ENCODE measurements at places on chromosomes 6 and 20.

DNA sequence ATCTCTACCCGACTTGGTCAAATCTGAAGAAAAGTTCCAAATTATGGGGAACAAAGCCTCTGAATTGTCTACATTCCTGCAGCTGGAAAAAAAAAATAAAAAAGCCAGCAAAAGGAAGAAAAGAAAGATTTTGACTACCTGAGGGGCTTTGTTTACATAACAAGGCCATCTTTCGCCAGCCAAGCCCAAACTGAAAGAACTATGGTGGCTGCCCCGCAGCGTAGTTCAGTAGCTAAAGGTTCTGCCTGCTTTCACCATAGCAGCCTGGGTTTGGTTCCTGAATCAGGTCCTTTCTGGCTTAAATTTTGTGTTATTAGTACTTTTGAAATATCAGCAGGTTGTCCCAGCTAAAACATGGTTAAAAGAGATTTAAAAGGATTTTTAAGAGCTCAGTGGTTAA lies 35.4 kb downstream of the ZNF133 start:
- no peak for DNase-seq

DNA sequence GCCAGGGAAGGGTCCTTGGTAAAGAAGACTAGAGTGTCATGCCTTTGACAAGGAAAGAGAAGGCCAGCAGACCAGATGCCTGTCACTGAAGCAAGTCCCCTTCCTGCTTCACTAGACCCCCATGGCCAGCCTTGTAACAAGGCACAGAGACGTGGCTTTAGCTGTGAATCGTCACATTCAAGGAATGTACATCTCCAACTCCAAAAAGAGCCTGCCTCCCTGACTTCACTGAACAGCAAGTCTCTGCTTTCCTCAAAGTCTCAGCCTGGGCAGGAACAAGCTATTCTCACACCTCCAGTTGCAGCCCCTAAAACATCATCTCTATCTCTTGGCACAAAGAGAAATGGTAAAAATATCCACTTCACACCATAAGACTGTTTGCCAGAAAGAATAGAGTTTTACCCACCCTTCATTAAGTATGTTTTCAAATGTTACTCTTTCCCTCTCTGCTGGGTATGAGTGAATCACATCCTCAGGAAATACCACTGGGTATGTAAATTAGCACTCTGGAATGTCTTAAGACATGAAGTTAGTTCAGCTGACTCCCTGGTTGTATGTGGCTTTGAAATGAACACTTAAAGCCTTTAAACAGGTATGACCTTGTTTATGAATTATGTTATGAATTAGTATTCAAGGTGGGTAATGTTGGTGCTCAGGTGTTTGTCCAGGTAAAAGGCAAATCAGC lies 46.4 kb upstream of the NT5E start:
- peak; percentile 75 for DNase-seq

- DNase-seq: no peak
These were observed 7.5 kb upstream of the GGTLC1 start for GRCh38 chr20:23995905-23996666.

- no peak for DNase-seq
These were observed 97.8 kb downstream of the NKAIN2 start for GRCh38 chr6:123901436-123901835.

GRCh38 chr6:154797857-154798256 lies 64.6 kb downstream of the SCAF8 start:
- DNase-seq: no peak

GRCh38 chr6:156948807-156949206 lies 171.6 kb downstream of the ARID1B start:
- DNase-seq: peak; percentile 78

GRCh38 chr6:82437701-82438100 lies 74.1 kb downstream of the TPBG start:
- DNase-seq: no peak

DNA sequence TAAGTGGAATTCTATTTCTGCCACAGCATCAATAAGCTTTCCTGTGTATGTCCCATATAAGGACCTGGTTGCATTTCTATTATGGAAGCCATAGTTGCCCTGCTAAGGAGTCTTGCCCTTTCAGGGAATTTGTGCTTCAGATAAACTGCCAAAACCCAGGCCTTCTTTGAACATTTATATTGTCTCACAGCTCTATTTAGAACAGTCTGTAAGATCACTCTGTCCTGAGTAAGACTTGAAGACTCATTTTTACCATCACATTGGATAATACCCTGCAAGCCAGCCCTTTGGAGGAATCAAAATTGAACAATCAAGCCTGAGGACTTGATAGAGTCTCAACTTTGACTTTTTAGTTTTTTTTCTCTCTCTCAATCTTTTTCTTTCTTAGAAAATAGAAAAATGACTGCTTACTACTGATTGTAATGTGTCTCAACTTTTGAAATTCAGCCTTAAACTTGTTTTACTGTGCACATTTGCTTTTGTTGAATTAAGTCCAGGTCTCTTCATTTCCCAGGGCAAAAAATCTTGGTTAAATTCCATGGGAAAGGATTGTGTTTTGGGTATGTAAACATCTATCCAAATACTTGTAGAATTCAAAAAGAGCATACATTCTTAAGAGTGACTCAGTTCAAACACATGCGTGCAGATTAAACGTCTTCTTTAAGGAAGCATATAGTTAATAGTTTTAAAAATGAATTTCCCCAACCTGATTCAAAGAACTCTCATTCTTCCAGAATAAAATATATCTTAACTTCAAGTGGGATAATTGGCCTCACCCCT lies 91.2 kb downstream of the PLCB1 start:
- no peak for DNase-seq

GRCh38 chr6:44494011-44494501 lies 106.5 kb downstream of the CDC5L start:
- no peak for DNase-seq

- no peak for DNase-seq
These were observed 44.2 kb downstream of the BMP6 start for GRCh38 chr6:7770111-7770510.

- DNase-seq: peak; percentile 50
These were observed 67.4 kb downstream of the MOXD1 start for GRCh38 chr6:132333639-132334520.

GRCh38 chr6:161181121-161181520 lies 92.7 kb downstream of the AGPAT4 start:
- no peak for DNase-seq

- no peak for DNase-seq
These were observed 1081.8 kb upstream of the DEFB115 start for GRCh38 chr20:30175681-30176080.

DNA sequence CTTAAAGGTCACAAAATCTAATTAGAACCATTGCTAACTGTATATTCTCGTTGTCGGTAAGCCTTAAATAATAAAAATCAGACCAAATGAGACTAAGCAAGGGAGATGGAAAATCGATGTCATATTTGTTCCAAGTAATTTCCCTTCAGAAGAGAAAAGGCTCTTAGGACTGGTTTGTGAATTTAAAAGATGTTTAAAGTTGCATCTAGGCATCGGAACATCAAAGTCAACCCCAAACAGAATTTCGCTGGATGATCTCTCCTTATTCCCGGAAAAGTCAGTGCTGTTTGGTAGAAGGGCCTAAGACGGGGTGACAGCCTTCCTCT lies 63.8 kb downstream of the NPEPL1 start:
- DNase-seq: no peak

DNA sequence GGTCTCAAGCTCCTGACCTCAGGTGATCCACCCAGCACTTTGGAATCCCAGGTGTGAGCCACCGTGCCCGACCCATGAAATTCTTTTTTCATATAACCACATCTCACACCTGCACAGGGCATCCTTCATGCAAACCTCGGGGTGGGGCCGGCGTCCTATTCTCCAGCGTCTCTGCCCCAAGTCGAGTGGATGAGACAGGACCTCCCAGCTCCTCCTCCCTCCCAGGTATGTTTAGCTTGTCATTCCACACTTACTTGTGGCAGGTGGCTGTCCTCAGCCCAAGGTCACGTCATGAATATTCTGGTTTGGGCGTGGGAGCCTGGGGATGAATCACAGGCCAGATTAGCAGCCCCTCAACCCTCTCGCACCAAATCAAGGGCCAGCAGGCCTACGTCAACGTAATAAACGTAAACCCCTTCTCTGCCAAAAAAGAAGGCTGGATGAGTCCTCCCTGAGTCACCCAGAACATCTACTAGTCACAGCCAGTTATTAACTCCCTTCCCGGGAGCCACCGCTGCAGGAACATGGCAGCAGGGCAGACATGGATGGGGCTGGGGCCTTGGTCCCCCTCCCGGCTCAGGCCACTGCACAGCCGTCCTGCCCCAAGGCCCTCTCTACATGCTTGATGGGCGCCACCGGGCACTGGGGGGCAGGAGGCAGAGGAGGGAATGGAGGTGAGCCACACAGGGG lies 91.7 kb downstream of the YTHDF1 start:
- no peak for DNase-seq

- no peak for DNase-seq
These were observed 45.2 kb downstream of the CDC5L start for GRCh38 chr6:44432726-44433125.

DNA sequence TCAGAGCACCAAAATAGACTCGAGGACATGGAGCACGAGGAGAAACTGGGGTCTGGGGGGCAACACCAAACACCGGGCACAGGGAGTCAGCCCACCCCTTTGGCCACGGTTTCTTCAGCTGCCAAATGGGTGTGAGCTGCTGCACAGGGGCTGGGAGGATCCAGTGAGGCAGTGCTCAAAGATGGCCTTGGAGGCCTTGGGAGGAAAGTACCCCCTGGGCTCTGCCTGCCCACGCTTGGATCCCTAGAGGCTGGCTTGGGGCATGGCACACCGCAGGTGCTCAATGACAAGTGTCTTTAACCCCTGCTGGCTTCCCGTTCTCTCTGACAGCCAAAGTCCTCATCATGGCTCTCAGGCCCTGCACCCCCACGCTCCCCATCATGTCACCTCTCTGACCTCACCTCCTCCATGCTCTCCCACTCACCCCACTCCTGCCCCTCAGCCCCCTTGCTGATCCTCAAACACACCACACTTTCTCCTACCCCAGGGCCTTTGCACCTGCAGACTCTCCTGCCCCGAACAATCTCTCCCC lies 190.3 kb downstream of the ANKRD60 start:
- DNase-seq: no peak

- DNase-seq: no peak
These were observed 358.7 kb downstream of the LMBRD1 start for GRCh38 chr6:69438113-69438512.

- no peak for DNase-seq
These were observed 4.4 kb downstream of the PYGB start for GRCh38 chr20:25252230-25252651.

DNA sequence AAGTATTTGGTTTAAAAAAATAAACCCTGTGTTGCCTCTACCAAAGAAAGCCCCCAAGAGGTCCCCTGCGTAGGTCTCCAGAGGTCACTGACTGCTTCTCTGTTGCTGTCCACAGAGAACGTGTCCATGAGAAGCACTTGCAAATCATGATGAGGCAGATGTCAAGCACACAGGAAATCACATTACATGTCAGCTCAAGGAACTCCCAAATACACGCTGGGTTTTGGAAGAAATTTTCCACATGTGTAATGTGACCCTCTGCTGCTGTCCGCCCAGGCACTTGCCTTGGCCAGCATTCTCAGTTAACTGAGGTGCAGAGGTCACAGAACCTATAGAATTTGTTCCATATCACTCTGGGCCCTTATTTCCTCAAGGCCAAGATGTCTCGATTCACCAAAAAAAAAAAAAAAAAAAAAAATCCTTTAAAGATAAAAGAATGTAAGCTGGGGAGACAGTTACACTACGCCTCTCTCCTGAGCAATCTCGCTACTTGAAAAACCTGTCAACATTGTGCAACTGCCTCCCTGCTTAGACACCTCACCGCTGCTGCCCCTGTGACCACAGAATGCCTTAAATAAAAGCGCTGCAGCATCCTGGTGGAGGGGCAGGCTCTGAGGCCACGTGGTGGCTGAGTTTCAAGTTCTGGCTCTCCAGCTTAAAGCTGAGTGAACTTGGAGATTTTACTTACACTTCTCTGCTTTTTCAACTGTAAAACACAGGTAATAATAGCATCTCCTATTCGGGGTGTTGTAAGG lies 42.3 kb downstream of the SLC22A23 start:
- no peak for DNase-seq

- DNase-seq: no peak
These were observed 56.0 kb downstream of the NOL4L start for GRCh38 chr20:32528905-32529670.

- DNase-seq: no peak
These were observed 586 bp upstream of the HMGA1 start for GRCh38 chr6:34236131-34236442.

DNA sequence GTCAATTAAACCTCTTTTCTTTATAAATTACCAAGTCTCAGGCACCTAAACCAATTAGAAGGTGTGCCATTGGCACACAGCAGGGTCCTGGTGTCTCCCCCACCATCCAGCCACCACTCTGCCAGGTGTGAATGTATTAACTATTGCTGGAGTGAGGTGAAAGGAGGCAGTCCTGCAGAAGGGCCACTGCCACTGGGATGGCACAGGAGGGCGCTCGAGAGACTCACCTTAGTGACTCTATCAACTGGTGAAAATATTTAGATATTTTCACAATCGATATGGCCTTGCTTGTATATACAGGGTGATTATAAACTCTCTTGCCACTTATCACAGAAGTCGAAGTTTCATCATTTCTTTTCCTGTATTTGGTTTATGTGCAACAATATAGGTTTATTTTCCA lies 145.6 kb upstream of the ESR1 start:
- no peak for DNase-seq

- DNase-seq: no peak
These were observed 651.5 kb downstream of the EYS start for GRCh38 chr6:65055545-65055944.

- DNase-seq: no peak
These were observed 34.9 kb downstream of the COL12A1 start for GRCh38 chr6:75170691-75171560.

- DNase-seq: no peak
These were observed 23.3 kb upstream of the ARHGAP18 start for GRCh38 chr6:129733290-129733689.

DNA sequence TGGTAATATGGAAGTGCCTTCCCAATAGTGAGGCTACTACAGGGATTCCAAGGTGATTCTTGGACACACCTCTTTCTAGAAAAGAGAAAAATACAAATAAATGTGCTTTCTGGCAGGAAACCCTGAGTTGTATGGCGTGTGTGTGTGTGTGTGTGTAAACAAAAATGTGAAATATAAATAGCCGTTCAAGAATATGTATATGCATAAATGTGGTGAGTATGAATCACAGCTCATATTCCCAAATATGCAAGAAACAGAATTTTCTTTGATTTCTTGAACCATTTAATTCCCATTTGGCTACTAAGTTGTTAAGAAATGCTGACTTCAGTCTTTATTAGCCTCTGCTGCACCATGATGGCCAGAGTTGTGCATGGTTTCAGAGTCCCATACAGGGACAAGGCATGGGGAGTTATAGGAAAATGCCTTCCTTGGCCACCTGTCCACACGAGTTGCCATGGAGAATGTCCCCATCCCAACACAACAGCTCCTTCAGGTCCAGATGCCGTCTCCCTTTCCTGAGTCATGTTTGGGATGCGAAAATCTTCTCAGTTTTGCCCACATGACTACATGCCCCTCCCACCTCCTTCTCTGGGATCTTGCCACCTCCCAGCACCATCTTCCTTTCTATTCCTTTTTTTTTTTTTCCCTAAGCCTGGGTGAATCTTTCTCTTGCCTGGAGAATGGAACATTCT lies 312.4 kb upstream of the ECI2 start:
- no peak for DNase-seq
